Stimulated activated CD8-positive, alpha-beta memory T cell treated with anti-CD3 and anti-CD28 coated beads, Interleukin-4, amount 100 ng/mL, for 1 hour (primary cell): ENCODE measurements at places on chromosomes 6 and 20.

DNA sequence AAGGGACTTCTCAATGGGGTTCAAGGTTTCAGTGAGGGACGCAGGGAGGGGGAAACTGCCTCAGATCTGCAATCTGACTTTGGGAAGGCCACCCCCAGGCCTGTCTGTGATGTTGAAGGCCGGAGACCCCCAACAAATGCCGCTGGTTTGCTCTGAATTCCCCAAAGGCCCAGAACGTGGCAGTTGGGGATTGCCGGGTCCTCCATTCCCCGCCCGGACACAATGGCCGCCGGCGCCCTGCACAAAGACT is 326 bp upstream of the BCL2L1 start:
- no peak for DNase-seq

GRCh38 chr6:80872199-80872950 is 765.9 kb downstream of the BCKDHB start:
- DNase-seq = no peak

- DNase-seq = no peak
Measured at GRCh38 chr6:12110523-12111362, 98.6 kb downstream of the HIVEP1 start.

- DNase-seq = no peak
Measured at GRCh38 chr20:36035745-36036144, 67.4 kb downstream of the CNBD2 start.
